ENCODE measurements at places on chromosomes 1 and 21.

DNA sequence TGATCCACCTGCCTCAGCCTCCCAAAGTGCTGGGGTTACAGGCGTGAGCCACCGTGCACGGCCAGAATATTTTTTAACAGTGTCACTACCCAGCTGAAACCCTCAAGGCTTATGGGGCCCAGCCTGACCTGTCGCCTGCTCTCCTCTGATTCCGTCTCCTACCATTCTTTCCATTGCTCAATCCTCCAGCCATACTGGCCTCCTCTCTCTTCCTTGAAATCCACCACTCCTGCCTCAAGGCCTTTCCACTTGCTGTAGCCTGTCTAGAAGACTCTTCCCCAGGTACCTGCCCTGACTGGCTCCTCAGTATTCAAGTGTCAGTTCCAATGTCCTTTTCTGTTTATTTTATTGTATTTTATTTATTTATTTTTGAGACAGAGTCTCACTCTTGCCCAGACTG is 53.9 kb downstream of the YARS1 start:
- DNase-seq, result no peak

DNA sequence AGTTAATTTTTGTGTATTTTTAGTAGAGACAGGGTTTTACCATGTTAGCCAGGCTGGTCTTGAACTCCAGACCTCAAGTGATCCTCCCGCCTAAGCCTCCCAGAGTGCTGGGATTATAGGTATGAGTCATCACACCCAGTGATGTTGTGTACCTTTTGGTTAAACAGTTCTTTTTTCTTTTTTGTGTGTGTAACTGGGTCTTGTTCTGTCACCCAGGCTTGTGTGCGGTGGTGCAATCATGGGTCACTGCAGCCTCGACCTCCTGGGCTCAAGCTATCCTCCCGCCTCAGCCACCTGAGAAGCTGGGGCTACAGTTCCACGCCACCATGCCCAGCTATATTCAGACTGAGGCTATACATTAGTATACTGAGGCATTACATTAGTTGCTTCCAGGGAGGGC is 37.8 kb downstream of the GABPB2 start:
- DNase-seq, result no peak

- peak; percentile 97 for DNase-seq
Measured at GRCh38 chr1:94417978-94418663, at the start of gene ABCD3. ABCD3 (plus strand) TSS chr1:94418389; CDS start chr1:94418479, 90 bp downstream.

- no peak for DNase-seq
Measured at GRCh38 chr1:179052776-179053175, 27.1 kb downstream of the FAM20B start.

GRCh38 chr1:17128361-17128760 is 9.1 kb upstream of the PADI2 start:
- DNase-seq, result peak; percentile 22

DNA sequence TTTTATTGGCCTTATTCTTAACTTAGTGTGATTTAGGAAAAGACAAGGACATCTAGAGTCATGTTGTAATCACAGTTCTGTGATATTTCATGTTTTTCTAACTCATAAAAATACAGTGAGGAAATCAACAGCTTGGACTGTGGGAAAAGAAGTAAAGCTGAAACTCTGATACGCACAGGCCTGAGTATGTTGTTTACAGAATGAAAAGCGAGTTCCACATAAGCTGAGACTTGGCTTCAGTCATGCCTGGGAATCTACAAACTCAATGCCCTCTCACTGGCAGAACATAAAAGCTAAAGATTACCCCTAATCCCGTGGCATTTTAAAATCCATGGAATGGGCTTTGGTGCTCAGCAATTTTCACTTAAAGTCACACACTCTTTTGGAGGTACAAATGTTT is 23.6 kb upstream of the ATP5PO start:
- DNase-seq, result no peak

GRCh38 chr1:200180821-200181220 is 153.3 kb downstream of the NR5A2 start:
- peak; percentile 30 for DNase-seq

GRCh38 chr1:40612345-40612831 is 53.1 kb downstream of the RIMS3 start:
- DNase-seq, result peak; percentile 82

DNA sequence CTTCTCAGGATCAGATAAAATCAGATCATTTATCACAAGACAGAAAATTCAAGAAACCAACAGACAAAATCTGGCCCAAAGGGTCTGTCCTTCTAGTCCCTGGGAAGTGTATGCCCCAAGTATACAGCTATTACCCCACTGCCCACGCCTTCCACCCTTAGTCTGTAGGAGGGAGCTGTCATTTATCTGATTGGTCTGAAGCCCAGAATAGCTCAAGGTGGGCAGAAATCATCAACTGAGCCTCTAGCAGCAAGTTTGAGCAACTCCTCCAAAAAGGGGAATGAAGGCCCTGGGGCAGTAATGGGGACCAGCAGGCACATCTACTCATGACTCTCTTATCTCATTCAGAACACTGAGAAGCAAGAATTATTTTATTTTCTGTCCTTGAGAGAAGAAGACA is 126.9 kb downstream of the MATN1 start:
- DNase-seq, result no peak

DNA sequence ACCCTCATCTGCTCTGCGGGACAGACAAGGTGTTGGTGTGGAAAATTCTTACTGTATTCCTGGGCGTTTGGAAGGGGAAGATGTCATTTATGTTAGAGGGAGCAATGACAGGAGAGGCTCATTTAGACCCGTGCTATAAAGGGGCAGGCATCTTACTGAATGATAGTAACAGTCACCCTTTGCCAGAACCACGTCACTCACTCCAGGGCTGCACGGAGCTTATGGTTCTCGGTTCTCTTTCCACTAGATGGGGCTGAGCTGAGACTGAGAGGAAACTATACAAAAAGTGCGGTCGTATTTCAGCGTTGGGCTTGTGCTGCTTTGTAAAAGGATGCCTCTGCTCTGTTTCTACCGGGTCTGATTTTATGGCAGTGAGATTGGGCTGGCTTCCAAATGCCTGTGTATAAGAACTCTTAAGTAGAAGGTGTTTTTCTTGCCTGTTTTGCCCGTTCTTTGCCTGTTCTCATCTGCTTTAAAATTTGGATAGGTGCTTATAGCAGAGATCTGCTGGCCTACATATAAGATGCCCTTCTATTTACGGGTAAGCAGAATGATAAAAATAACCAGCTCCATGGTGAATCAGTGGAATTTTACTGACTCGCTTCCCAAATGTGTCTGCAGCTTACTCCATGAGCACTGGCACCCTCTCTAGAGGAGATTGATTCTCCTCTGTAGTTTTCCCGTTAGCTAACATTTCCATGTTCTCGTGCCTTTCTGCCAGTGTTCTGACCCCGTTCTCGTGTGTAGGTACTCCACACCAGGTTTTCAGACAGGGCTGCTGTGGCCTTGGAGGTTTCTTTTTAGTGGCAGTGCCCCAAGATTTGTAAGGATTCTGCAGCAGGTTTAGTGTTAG is 55.9 kb downstream of the MRPS6 start:
- no peak for DNase-seq

GRCh38 chr1:11838349-11839272 is 9.0 kb downstream of the NPPA start:
- DNase-seq, result peak; percentile 71

- no peak for DNase-seq
Measured at GRCh38 chr1:47785561-47786271, 211.5 kb downstream of the TRABD2B start.

DNA sequence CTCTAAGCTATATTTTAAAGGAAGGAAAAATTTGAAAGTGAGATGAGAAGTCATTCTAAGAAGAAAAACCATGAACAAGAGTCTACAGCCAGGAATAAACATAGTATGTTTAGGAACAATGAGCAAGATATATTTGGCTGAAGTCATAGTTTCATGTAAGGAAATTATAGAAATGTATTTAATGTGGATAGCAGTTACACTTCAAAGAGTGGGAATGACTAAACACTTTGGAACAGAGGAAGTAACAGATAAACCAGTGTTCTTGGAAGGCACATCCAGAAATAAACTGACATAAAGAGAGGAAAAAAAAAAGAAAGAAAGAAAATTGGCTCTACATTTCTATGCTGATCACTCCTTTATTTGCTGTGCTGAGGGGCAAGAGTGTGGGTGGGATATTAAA is 18.0 kb downstream of the C8A start:
- no peak for DNase-seq

- DNase-seq, result no peak
Measured at GRCh38 chr1:226975259-226976250, 35.5 kb downstream of the COQ8A start.

DNA sequence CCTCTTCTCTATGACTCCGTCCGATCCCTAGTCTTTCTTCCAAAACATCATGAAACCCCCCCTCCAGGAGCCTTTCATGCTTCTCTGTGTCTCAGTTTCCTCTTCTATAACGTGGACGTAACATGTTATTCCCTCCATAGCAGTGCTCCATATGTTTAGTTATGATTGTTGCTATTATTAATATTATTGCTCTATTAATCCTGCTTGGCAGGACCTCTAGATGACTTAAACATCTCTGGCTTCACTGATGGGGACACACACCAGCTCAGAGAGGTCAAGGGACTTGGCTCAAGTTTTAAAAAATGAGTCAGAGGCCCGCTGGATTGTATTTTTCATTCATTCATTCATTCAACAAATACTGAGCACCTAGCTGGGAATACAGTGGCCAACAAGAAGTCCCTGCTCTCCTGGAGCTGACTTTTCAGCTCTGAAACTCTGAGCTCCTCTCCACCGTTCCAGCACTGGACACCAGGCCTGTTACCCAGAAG is 404 bp upstream of the CPLANE2 start:
- no peak for DNase-seq

DNA sequence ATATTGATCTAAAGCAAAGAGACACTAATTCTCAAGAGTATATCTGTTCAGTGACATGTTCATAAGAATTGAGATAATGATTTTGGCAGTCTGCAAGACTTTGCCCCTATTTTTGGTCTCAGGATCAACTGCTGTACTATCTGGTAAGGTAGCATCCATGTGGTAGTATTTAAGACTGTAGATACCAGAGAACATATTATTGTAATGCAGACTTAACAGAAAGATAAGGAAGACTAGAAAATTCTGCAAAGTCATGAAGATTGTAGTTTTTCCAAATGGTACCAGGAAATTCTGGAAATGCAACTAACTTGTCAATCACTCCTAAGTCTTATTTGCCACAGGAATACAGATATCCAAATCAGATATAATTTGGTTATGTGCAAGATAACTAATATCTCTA is 35.1 kb downstream of the RNF2 start:
- no peak for DNase-seq

DNA sequence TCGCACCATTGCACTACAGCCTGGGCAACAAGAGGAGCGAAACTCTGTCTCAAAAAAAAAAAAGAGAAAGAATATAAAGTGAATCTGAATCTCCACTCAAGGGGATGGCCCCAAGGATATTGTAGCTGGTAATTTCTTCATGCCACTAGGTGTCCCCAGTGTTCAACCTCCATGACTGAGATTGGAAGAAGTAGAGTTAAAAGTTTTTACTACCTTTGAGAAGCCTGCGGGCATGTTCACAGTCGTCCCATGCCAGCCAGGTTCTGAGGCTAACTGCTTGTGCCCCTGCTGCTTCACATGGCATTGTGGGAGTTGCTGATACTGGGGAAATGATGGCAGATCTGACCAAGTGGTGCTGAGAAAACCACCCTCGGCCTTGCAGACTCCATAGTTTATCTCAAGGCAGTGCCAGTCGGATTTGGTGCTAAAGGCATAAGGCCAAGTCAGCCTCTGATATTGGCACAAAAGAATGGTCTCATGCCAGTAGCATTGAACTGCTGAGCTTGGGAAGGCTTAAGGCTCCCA is 10.8 kb upstream of the SHISA4 start:
- DNase-seq, result peak; percentile 49

DNA sequence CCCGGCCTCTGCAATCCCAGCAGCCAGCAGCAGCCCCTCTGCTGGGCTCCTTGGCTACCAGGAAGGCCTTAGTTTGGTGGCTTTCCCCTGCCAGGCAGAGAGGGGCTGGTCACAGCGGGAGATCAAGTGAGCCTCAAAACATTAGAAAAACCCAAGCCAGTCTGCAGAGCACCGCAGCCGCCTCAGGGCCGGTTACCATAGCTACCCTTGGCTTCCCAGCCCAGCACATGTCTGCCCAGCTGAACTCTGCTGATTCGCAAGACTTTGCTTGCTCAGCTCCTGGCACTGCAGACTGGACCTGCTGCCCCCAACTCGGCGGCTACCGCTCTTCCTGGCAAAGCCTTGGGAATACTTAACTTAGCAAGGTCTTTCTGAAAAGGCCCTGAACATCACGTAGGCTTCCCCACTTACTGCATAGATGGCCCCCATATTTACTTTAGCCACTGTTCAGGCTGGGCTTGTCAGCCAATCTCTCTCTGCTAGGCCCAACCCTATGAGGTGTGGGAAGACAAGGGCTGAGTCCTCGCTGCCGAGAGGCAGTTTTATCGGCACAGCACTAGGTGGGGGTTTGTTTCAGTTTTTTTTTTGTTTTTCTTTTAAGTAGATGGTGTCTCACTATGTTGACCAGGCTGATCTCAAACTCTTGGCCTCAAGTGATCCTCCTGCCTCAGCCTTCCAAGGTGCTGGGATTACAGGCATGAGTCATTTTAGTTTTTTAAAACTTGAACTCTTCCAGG is 28.6 kb upstream of the PLEKHG5 start:
- DNase-seq, result no peak

GRCh38 chr1:155978325-155978972 is at the start of gene ARHGEF2:
ARHGEF2 (minus strand) TSS chr1:155978547; CDS start chr1:155978427, 120 bp downstream.
- DNase-seq, result peak; percentile 94

- DNase-seq, result no peak
Measured at GRCh38 chr1:43552813-43553212, 22.1 kb downstream of the PTPRF start.

DNA sequence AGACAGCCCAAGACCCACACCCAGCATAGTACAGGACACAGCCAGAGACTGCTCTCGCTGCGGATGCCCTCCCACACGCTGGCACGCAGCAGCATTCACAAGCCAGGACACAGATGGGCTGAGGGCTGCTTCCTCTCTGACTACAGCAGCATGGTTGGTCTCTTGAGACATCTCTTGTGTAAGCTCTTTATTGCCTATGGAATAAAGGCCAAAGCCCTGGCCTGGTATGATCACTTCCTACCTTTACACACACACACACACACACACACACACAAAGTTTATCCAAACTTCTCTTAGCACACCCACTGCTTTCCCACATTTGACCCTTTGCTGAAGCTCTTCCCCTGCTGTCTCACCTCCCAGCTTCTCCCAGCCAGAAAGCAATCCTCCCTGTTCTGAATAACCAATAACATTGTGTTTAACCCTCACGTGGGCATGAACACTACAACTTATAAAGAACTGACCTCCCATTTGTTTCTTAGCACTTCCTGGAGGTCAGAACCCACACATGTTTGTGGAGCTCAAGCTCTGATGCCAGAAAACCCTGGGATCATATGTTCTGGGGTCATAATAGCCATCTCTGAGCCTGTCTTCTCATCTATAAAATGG is 1.2 kb upstream of the LUZP1 start:
- peak; percentile 44 for DNase-seq

GRCh38 chr21:25608044-25608737 is 910 bp upstream of the MRPL39 start:
- peak; percentile 85 for DNase-seq

- no peak for DNase-seq
Measured at GRCh38 chr1:99589186-99589636, 56.7 kb upstream of the PALMD start.

- DNase-seq, result peak; percentile 20
Measured at GRCh38 chr1:222792744-222793143, 22.1 kb upstream of the DISP1 start.

GRCh38 chr1:121414905-121415304 is 230.1 kb downstream of the SRGAP2C start:
- DNase-seq, result no peak

GRCh38 chr1:36124404-36125128 is 456 bp downstream of the COL8A2 start:
- no peak for DNase-seq

GRCh38 chr1:8926707-8927694 is 18.7 kb upstream of the CA6 start:
- no peak for DNase-seq

GRCh38 chr1:182877842-182878241 is 38.7 kb downstream of the DHX9 start:
- DNase-seq, result no peak
